ENCODE measurements at places on chromosomes 1 and 21.
A peak's percentile ranks its signal among the peaks of the same experiment; 100 is the strongest.

DNA sequence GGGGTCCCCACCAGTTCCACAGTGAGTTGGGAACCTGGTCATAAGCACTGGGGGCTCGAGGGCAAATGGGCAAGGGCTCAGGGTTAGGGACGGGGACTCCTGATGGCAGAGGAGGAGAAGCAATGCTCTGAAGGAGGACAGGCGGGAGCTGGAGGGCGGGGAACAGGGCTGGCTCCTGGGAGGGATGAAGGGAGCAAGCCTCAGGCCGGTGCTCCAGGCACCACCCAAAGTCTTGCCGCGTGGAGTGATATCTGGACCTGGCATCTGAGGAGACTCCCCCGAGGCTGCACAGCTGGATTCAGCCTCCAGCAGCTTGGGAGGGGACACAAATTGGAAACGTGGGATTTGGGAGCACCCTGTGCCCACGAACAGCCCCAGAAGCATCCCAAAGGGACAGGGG is 11.0 kb downstream of the MEGF6 start:
- DNase-seq, result no peak

GRCh38 chr1:153610334-153610733 is 2.6 kb downstream of the S100A16 start:
- DNase-seq, result no peak

DNA sequence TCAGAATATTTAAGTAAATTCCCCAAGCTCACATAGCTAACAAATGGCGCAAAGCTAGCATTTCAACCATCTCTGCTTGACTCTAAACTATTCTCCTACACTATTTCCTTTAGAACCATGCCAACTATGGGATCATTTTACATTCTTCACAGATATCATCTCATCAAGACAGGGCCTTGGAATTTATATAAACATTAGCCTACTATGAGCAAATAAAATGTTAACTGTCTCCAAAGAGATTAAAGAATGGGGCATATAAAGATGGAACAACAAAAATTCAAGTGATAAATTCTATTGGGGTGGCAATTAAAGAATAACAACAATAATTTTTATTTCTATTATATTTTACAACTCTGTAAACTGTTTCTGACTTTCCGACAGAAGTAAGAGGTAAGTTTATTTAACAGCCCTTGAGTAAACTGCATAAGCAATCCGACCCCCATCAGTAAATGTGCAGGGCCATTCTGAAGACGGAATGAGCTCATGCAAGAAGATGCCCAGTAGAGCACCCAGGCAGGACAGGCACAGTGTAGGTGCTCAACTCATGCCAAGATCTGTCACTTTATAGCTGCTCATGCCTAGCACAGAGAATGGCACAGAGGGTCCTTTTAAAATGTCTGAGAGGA is 261.9 kb downstream of the VAV3 start:
- no peak for DNase-seq

DNA sequence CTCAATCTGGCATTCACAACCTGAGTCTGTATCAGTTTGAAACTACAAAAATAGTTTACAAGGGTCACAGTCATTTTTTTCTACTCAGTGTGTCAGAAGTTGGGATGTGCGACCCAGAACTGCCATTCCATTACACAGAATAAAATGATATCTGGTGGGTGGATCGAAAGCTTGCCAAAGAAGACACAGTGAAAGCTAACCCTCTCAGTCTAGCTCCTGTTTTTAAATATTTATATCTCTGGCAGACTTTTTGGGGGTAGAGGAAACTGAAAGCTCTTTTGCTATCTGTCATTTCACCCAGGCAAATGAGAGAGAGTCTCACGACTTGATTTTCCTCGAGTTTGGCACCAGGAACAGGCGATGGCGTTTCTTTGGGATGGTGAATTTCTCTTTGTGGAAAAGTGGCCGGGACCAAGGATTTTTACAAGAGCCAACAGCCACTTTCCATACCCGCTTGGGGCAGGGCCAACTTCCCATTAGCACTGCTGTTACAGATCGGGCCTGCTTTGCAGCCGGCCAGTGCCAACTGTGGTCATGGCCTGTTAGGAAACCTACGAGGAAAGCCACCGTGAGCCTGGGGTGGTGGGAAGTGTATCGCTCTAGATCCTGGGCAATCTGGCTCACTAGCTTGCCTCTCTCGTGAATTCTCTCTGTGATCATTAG is 185.5 kb upstream of the NFIA start:
- DNase-seq, result no peak

- DNase-seq, result no peak
Measured at GRCh38 chr1:192660613-192661012, 24.7 kb downstream of the RGS13 start.

DNA sequence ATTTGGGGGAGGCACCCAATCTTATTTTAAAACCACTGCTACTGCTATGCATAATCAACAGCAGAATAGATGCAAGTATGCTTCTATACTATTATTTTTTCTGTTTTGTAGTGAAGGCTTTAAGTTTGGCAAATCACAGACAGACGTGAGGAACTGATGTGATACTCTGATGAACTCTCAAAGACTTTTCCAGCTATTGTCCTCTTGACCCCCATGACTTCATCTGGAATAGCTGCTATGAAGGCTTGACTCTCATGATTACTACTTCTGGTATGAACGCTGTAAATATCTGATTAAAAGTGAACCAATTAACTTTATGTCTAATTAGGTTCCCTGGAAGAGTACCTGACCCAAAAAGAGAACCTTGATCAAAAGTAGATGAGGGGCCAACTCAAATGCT is 49.1 kb downstream of the EYA3 start:
- no peak for DNase-seq

DNA sequence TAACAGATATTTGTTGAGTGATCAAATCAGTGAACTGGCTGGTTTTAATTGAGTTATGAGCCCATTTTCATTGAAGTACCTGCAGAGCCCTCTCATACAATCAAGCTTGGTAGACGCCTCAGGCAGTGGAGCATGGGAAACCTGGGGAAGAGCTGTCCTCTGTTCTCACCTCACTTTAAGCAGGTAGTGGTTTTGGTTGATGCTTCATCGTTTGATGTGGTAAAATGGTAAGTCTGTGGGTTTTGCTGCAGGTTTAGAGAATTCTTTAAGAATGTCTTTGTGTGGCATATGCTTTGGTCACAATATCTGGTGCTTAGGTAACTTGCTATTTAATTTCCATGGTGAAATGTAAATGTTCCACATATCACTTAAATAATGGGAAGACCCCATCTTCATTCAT is 10.0 kb downstream of the LAMC1 start:
- no peak for DNase-seq

DNA sequence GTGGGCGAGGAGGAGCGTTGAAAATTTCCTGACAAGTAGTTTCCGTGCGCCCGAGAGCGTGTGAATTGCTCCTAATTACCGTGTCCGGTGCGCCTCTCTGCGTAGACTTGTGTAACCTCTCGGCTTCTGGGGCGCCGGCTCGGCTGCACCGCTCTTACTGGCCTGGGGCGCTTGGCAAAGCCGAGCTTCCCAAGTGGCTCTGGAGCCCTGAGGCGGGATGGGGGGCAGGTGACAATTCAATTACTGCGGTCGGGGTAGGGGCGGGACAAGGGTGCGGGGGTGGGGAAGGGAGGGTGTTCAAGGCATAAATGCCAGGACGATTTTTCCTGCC is 392 bp upstream of the DMRTA2 start:
- DNase-seq, result no peak

- peak; percentile 59 for DNase-seq
Measured at GRCh38 chr1:228500901-228501871, 14.0 kb downstream of the RNF187 start.
